NCI-H1930 (cell line): ENCODE measurements at places on chromosomes 6 and 20.
A peak's percentile ranks its signal among the peaks of the same experiment; 100 is the strongest.

DNA sequence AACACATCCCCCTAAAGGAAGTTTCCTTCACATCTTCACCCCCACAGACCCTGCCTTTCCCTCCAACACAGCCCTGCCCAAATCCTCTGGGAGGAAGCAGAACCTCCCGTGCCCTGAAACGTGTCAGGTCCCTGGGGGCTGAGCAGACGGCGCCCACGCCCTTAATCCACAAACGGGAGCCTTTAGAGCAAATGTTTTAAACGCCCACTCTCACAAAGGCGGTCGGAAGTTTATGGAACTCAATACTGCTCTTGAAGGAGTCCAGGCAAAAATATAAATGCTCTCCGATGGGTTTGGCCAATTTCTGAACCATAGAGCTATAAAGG is 237.1 kb upstream of the AFDN start:
- DNase-seq, result no peak

GRCh38 chr6:168737481-168737880 is 296.5 kb downstream of the SMOC2 start:
- no peak for DNase-seq

- DNase-seq, result no peak
Measured at GRCh38 chr6:89485320-89485719, 52.4 kb downstream of the ANKRD6 start.

GRCh38 chr6:150751296-150751695 is 114.2 kb upstream of the MTHFD1L start:
- DNase-seq, result no peak

- no peak for DNase-seq
Measured at GRCh38 chr6:111657146-111657545, 51.5 kb upstream of the TRAF3IP2 start.

DNA sequence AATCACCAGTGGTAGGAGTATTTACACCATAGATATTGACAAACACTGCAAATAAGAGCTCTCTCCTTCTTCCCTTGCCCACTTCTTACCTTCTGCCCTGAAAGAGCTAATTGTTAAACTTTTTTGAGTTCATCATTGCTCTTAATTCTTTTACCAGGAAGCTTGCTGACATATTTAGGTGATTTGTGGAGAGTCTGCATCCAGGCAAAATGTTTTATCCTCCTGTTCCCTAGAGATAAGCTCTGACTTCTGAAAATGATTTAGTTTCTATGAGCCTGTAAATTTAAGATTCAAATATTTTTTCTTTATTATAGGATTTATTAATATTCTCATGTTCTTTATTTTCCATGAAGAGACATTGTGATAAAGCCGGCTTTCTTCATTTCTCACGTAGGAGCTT is 81.5 kb downstream of the ADGRB3 start:
- no peak for DNase-seq

- DNase-seq, result no peak
Measured at GRCh38 chr6:46888031-46888430, 33.7 kb downstream of the ADGRF5 start.

DNA sequence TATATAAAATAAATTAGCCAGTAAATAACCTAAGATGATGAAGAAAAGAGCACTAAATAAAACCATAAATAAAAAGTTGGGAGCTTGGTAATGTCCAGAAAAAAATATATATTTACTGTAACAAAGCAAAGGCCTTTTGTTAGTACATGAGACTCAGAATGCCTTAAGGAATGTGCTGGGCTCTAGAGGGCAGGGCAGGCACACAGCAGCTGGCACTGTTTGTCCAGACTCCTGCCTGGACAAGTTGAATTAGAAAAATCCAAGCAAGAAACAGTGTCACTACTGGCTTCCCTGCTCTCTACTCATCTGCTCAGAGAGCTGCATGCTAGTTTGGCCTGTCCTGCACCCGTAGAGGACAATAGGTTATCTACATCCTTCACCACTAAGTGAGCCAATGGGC is 8.8 kb downstream of the DEFB129 start:
- DNase-seq, result no peak

DNA sequence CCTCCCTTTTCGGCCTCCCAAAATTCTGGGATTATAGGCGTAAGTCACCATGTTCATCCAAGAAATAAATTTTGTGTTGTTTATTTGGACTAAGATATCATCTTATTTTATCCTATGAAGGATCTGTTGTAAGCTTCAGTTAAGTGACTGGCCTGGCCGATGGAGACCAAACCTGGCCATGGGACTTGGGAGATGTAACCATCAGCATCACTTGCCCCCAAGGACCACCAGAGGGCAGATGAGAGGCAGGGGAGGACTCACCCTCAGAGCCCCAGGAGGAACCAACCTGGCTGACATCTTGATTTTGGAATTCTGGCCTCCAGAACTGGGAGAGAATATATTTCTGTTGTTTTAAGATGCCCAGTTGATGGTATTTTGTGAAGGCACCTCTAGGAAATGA is 266.7 kb downstream of the CDH26 start:
- peak; percentile 32 for DNase-seq

DNA sequence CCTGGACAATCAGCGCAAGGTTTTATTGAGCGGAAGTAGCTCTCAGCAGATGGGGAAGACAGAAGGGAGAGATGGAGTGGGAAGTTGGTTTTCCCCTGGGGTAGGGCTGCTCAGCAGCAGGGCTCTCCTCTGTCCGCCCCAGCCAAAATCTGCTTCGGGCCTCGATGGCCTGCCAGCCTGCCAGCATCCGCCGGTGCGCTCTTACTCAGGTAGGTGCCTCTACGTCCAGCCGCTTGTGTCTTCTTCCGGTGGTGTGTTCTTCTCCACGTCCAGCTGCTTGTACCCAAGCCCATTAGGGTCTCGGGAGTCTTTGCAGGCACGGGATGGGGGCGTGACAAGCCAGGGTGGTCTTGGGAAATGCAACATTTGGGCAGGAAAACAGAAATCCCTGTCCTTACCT is 1340.0 kb upstream of the MAP3K7 start:
- DNase-seq, result no peak

- no peak for DNase-seq
Measured at GRCh38 chr20:57215826-57216471, 50.5 kb downstream of the BMP7 start.

GRCh38 chr20:64255361-64256281 is at the start of gene PCMTD2:
TSS of gene PCMTD2 (plus strand) at chr20:64255748. CDS start at chr20:64259966, 4,218 bp downstream.
- DNase-seq, result peak; percentile 93

- no peak for DNase-seq
Measured at GRCh38 chr20:46175127-46175494, 57.0 kb downstream of the CD40 start.

DNA sequence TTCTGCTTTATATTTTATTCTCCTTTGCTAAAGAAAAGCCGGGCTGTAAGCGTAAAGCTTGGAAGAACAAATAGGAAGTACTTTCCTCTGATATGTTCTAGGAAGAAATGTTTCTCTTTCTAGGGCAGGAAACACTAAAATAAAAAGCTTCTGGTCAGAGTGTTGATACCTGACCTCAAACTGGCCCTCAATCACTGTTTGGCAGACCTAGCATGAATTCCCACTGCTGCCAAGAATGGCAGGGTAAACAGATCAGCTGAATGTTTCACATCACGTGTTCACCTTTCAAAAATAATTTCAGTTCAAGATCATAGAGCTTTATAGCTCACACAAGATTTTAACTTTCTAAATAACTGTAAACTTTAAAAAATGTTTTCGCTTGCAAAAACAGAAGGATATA is 2.9 kb downstream of the MPC1 start:
- DNase-seq, result no peak

- no peak for DNase-seq
Measured at GRCh38 chr6:11291582-11291981, 59.1 kb upstream of the NEDD9 start.

GRCh38 chr20:62979310-62979709 is 26.8 kb downstream of the SLC17A9 start:
- DNase-seq, result no peak

GRCh38 chr6:164108869-164109769 is 694.6 kb downstream of the QKI start:
- DNase-seq, result no peak

- DNase-seq, result no peak
Measured at GRCh38 chr6:150353445-150353844, 15.4 kb upstream of the IYD start.

DNA sequence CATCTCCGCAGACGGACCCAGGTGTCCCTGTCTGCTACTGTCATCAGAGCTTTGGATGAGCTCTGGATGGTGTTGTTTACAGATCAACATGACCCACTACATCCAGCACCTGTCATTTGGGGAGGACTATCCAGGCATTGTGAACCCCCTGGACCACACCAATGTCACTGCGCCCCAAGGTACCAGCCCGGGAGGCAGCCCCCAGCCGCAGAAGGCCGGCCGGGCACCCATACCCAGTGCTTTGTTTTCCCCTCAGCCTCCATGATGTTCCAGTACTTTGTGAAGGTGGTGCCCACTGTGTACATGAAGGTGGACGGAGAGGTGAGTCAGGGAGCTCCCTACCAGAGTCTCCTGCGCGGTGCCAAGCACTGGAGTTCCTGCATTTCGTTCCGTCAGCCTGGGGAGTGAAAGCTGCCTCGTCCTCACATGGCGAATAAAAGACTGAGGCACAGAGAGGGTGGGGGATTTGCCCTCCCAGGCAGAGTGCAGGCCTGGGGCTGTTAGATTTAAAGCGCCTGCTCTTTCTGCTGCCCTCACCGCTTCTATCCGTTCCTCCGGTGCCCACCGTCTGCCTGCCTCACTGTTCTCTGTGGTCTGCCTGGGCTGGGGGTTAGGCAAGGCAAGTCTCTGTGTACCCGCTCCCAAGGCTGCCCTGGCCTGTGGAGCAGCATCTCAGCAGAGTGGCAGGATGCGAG is 14.2 kb downstream of the ERGIC3 start:
- DNase-seq, result no peak

GRCh38 chr20:47330933-47331708 is 25.4 kb downstream of the ZMYND8 start:
- DNase-seq, result no peak

GRCh38 chr6:3456898-3457709 is at the start of gene SLC22A23:
TSS of gene SLC22A23 (minus strand) at chr6:3457050. CDS start at chr6:3456559, 491 bp downstream.
- DNase-seq, result peak; percentile 56

GRCh38 chr20:17233626-17234025 is 6.8 kb downstream of the PCSK2 start:
- DNase-seq, result no peak

DNA sequence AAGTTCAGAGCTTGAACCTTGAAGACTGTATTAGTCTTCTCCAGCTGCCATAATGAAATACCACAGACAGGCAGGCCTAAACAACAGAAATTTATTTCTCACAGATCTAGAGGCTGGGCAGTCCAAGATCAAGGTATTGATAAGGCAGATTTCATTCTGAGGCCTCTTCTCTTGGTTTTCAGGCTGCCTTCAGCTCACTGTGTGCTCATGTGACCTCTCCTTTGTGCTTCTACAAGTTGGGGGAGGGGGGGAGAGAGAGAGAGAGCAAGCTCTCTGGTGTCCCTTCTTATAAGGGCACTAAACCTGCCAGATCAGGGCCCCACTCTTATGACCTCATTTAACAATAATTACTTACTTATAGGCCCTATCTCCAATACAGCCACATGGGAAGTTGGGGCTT is 102.6 kb upstream of the RSPO3 start:
- DNase-seq, result no peak

GRCh38 chr6:158706369-158706982 is 56.6 kb downstream of the SYTL3 start:
- DNase-seq, result no peak

DNA sequence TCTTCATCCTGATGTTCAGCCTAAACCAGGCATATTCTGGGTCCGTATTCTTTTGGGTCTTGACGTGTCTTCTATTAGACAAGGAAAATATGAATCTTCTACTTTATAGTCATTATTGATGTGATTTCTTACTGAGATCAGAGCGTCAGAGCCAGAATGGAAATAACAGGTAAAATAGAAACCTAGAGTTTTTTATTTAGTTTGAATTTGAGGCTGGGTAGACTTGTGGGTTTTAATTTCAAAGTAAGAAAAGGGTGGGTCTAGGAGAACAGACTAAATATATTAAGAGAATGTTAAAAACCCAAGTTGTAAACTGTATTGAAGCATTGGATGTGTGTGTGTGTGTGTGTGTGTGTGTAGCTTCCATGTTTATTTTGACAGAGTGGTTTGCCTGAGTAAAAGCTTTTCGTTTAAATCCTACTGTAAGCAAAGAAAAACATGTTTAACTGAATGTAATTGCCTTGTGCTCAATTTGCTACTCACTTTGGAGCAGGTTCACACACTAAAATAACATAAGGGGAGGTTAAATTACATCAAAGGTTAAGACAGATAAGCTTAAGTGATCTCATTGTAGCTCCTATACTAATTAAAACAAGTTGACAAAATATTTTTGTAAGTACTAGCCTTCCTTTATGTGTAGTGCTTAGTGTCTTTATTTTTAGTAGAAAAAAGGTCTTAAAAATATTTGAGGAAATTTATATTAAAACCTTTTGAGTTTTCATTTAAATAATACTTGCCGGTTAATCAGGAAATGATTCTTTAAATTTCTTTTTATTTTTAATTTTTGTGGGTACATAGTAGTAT is 17.4 kb downstream of the HECA start:
- DNase-seq, result no peak

GRCh38 chr6:42136508-42137193 is 5.8 kb downstream of the C6orf132 start:
- no peak for DNase-seq

DNA sequence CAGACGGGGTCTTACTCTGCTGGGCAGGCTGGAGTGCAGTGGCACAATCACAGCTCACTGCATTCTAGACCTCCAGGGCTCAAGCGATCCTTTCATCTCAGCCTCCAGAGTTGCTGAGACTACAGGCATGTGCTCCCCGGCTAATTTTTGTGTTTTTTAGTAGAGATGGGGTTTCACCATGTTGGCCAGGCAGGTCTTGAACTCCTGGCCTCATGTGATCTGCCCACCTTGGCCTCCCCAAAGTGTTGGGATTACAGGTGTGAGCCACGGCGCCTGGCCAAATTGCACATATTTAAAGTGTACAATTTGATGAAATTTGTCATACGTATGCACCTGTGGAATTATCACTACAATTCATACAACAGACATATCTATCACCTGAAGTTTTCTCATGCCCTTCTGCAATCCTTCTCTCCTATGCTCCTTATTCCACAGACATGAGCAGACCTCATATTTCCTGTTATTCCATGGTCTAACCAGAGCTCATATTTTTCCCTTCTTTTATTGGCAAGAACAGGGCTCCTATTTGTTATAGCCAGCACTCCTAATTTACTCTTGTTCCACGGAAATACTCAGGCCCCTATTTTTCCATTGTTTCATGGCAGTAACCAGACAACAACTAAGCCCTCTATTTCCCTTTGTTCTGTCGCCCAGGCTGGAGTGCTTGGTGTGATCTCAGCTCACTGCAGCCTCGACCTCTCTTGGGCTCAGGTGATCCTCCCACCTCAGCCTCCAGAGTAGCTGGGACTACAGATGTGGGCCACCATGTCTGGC is 2.2 kb upstream of the CSTL1 start:
- DNase-seq, result no peak
